ENCODE measurements at places on chromosomes 13 and 19.

DNA sequence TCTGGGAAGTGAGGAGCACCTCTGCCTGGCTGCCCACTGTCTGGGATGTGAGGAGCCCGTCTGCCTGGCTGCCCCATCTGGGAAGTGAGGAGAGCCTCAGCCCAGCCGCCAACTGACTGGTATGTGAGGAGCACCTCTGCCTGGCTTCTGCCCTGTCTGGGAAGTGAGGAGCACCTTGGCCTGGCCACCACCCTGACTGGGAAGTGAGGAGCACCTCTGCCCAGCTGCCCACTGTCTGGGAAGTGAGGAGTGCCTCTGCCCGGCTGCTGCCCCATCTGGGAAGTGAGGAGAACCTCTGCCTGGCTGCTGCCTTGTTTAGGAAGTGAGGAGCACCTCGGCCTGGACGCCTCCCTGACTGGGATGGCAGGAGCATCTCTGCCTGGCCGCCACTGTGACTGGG is 64.8 kb downstream of the ZNF708 start:
- no peak for DNase-seq

- DNase-seq: no peak
Measured at GRCh38 chr13:76878043-76878442, 8.2 kb downstream of the KCTD12 start.

DNA sequence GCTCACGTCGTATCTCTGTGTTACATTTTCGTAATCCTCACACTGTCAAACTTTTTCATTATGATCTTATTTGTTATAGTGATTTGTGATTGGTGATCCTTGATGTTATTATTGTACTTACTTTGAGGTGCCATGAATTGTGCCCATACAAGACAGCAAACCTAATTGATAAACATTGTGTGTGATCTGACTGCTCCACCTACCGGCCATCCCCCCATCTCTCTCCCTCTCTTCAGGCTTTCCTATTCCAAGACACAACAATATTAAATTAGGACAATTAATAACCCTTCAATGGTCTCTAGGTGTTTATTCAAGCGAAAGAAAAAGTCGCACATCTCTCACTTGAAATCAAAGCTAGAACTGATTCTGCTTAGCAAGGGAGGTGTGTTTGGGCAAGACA is 349.3 kb downstream of the RBM26 start:
- DNase-seq: no peak

- no peak for DNase-seq
Measured at GRCh38 chr13:33008946-33009722, 7.1 kb upstream of the KL start.
